ENCODE measurements at places on chromosomes 4 and X. TPM values are rescaled to one million over a fixed set of nuclear protein-coding genes. Genes with fewer than 3 reads are reported as not detected.

- no peak overlapping the region for H3K4me3 ChIP-seq
- no peak for DNase-seq
- peaks cover 23% of the 10 kb centered on the region for H3K4me1 ChIP-seq
- H3K27me3 ChIP-seq = no peaks in the 10 kb centered on the region
- H3K36me3 ChIP-seq = no peaks in the 10 kb centered on the region
These were observed 61.5 kb downstream of the CASP3 start for GRCh38 chr4:184587701-184588100.

GRCh38 chr4:68734095-68734494 is 63.6 kb upstream of the UGT2B15 start:
- H3K27ac ChIP-seq = no peak overlapping the region
- no peak for DNase-seq
- H3K36me3 ChIP-seq = no peaks in the 10 kb centered on the region
- no peak overlapping the region for H3K4me3 ChIP-seq
- H3K27me3 ChIP-seq = no peaks in the 10 kb centered on the region

GRCh38 chr4:82276332-82276640 is 97.5 kb downstream of the HNRNPD start:
- no peak for DNase-seq
- H3K4me3 ChIP-seq = no peak overlapping the region
- H3K27me3 ChIP-seq = no peaks in the 10 kb centered on the region
- peaks cover 51% of the 10 kb centered on the region for H3K4me1 ChIP-seq
- no peaks in the 10 kb centered on the region for H3K36me3 ChIP-seq

- H3K27me3 ChIP-seq = peaks cover 8% of the 10 kb centered on the region
- DNase-seq = no peak
- H3K4me1 ChIP-seq = no peaks in the 10 kb centered on the region
These were observed 37.1 kb downstream of the SRPX start for GRCh38 chrX:38183596-38183995.

- H3K27me3 ChIP-seq = no peaks in the 10 kb centered on the region
- H3K4me1 ChIP-seq = peaks cover 17% of the 10 kb centered on the region
- no peak overlapping the region for H3K27ac ChIP-seq
- H3K4me3 ChIP-seq = peak overlapping the region; percentile 2
These were observed 24.5 kb downstream of the WDR17 start for GRCh38 chr4:176090115-176090514.

- DNase-seq = no peak
- no peaks in the 10 kb centered on the region for H3K27me3 ChIP-seq
- H3K4me3 ChIP-seq = no peak overlapping the region
These were observed 265.4 kb upstream of the ADGRL3 start for GRCh38 chr4:60934566-60935295.

FAM236B gene
- polyA plus RNA-seq = not detected
